GM12878 (cell line): ENCODE measurements at places on chromosomes 5 and 9. TPM values are rescaled to one million over a fixed set of nuclear protein-coding genes. Genes with fewer than 3 reads are reported as not detected.
A peak's percentile ranks its signal among the peaks of the same experiment; 100 is the strongest.

DNA sequence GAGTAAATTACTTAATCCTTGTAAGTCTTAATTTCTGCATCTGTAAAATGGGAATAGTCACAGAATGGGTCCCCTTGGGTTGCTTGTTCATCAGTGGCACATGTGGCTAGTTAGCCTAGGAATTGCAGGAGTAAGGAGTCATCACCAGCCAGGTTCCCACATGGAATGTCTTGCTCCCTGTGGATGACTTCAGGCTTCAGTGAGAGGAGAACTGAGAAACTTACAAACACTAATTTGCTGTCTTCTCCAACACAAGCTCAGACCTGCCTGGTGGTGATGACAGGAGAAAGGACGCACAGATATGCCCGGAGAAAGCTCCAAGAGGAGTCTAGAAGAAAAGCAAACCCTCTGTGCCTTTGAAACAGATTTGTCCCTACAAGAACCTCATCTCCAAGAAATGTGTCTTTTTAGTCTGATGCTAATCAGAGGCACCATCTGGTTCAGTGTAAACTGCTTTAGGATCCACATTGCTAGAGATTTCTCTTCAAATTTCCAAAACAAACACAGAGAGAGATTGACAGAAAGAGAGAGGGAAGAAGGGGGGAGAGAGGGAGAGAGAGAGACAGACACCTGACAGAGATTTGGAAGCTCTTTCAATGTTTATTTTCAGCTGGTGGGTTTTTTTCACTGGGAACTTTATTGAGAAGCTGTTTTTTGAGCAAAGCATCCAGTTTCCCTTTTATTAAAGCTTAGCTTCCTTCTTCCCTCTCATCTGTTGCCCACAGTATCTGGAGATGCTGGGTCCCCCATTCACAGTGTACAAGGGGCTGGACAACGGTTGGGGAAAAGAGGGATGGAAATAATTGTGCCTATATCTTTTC is 128.3 kb downstream of the DOCK2 start:
- no peak for DNase-seq

DNA sequence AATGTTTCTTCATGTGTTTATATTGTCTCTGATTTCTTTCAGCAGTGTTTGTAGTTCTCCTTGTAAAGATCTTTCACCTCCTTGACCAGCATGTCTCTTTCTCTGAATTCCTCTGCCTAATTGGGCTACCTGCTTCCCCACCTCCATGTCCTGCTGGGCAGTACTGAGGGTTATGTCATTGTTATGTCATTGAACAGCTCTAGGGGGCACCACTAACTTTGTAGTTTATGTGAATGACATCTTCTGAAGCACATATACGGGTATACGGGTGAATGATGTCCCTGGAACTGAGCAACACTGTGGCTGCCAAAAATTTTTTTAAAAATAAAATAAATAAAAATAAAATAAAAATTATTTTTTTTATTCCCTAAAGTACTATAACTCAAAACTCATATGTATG is 16.9 kb upstream of the SNCAIP start:
- no peak for DNase-seq

DNA sequence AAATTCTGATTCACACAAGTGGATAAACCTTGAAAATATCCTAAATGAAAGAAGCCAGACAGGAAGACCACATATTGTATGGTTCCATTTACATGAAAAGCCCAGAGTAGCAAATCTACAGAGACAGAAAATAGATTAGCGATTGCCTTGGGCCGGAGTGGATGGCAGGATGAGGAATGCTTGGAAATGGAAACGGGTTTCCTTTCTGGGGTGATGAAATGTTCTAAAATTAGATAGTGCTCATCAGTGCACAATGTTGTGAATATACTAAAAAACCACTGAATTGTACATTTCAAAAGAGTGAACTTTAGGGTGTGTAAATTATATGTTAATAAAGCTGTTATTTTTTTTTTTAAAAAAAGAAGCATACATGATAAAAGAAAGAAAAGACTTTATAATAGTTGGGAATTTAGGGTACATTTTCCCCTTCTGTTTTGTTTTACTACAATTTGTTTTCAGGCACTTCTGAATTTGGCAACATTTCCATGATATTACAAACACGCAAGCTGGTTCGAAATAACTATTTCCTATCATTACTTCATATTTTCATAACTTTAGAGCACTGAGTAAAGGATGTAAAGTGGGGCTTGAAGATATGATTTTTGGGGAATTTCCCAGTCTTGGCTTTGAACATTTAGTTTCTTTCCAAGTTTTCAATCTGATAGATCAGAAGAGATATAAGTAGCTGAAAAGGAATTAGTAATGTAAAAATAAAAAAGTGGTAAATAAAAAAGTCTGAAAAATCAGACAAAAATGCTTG is 23.9 kb downstream of the SLC35A4 start:
- DNase-seq = no peak

- no peak for DNase-seq
Measured at GRCh38 chr5:142433526-142434321, 108.9 kb upstream of the SPRY4 start.

GRCh38 chr5:114469372-114469771 is 107.5 kb downstream of the KCNN2 start:
- DNase-seq = no peak

DNA sequence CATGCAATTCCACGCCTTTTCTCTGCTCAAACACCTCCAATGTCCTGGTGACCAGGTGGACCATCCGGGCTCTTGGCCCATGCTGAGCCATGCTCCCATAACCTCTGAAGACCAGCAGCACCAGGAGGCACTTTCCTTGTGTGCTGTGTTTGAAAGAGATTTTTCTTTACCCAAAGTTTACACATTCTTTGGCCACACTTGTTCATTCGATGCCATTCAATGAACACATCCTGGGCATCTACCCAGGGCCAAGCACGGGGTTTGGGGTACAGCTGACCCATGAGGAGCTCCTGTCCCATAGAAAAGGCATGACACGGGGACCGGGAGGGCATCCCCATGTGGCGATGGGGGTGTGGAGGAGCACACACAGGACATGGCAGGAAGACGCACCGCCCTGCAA is 77.1 kb upstream of the IRX1 start:
- no peak for DNase-seq

- no peak for DNase-seq
Measured at GRCh38 chr5:170263906-170264305, 31.1 kb downstream of the C5orf58 start.

- no peak for DNase-seq
Measured at GRCh38 chr5:170756691-170757090, 26.8 kb upstream of the GABRP start.

DNA sequence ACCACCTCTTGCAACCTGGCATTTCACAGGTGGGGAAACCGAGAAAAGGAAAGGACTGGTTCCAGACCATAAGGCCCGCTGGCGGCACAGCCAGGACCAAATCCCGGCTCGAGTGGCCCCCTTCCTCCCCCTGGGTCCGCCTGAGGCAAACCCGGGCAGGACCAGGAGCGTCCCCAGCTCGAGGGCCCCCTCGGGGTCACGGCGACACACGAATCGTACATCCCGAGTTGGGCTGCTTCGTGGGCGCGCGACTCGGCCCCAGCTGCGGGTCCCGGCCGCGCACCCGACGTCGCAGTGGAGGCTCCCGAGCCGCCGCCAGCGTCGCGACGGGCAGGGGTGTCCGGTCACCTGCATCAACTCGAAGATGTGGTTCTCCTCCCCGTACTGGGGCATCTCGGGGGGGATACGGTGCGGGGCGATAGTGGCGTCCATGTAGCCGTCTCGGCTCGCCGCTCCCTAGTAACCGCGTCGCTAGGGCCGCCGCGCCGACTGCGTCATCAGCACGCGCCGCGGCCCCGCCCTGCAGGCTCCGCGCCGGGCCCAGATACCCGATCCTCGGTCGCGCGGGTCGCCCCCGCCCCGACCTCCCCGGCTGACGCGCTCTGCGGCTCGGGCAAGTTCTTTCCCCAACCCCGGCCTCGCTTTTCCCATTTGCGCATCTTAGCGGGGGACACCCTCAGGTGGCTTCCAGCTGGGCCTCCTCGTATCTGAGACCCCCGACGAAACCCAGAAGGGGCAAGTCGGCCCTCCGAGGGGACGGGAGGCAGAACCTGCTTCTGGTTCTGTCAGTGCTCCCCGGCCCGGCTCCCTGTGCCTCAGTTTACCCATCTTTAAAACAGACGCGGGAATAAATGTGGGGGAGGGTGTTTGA is at the start of gene AK8:
TSS of gene AK8 (minus strand) at position 461 of the 871 bp plus-strand sequence. CDS start at position 432, 29 bp downstream.
- DNase-seq = no peak

GRCh38 chr5:129395247-129395646 is 64.9 kb upstream of the ADAMTS19 start:
- no peak for DNase-seq

GRCh38 chr5:127757576-127757975 is 54.4 kb downstream of the CCDC192 start:
- peak; percentile 16 for DNase-seq

Gene PSAT1
- total RNA-seq = 44.5 and 47.2 TPM in 2 replicates

Gene CTXN3
- total RNA-seq = not detected in 2 replicates

Gene LURAP1L
- 0.58 and 0.80 TPM in 2 replicates for total RNA-seq

Gene SIT1
- 83.3 and 84.9 TPM in 2 replicates for total RNA-seq

Gene TMEM232
- total RNA-seq = 0.95 and 2.0 TPM in 2 replicates

Gene ZNF454
- not detected in 2 replicates for total RNA-seq
